ENCODE measurements at places on chromosomes 3 and 15.
A peak's percentile ranks its signal among the peaks of the same experiment; 100 is the strongest.

- no peak for DNase-seq
These were observed 89.0 kb downstream of the IQSEC1 start for GRCh38 chr3:12984023-12984823.

GRCh38 chr15:59399465-59400102 lies 26.9 kb upstream of the MYO1E start:
- DNase-seq: peak; percentile 77

DNA sequence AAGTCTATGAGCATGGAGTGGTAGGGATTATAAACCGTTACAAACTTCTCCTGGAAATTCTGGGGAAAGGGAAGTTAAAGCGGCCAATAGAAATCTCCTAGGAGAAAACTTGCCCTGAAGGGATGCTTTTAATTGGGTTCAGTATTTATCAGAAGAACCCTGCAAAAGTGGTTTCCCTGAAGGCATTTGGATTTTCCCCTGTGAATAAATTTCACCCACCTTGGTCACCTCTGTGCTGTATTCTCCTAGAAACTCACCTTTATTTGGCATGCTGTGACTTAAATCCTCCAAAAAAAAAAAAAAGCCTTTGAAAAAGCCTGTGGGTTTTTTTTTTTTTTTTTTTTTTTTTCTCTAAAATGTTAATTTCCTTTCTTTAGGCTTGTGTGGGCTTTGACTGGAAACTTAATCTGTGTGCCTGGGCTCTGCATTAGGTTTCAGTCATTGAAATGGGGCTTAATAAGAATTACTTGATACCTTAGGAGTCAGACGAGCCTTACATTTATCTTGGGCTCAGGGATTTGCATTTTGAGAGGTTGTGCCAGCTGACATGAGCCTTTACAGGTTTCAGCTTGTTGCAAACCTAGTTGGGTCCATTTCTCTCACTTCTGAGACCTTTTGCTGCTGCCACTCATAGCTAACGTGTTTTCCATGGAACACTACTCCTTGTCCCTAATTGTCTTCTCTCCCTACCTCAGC lies 22.0 kb downstream of the TGFBR2 start:
- DNase-seq: no peak

DNA sequence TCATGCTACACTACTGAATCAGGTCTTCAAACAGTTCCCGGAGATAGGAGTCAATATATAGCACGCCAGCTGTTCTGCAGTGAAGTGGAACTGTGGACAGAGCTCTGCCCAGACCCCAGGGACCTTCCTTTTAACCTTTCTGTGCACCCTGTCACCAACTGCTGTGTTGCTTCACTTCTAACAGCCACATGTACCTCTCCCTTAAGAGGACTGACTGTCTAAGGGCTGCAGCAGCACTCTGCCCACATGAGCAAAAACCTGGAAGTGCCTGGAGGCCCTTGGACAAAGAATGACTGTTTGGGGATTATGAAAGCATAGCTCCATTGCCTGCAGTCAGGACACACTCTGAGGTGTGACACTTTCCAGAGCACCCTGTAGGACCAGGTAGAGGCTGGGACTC lies 88.3 kb upstream of the CTNNB1 start:
- no peak for DNase-seq

DNA sequence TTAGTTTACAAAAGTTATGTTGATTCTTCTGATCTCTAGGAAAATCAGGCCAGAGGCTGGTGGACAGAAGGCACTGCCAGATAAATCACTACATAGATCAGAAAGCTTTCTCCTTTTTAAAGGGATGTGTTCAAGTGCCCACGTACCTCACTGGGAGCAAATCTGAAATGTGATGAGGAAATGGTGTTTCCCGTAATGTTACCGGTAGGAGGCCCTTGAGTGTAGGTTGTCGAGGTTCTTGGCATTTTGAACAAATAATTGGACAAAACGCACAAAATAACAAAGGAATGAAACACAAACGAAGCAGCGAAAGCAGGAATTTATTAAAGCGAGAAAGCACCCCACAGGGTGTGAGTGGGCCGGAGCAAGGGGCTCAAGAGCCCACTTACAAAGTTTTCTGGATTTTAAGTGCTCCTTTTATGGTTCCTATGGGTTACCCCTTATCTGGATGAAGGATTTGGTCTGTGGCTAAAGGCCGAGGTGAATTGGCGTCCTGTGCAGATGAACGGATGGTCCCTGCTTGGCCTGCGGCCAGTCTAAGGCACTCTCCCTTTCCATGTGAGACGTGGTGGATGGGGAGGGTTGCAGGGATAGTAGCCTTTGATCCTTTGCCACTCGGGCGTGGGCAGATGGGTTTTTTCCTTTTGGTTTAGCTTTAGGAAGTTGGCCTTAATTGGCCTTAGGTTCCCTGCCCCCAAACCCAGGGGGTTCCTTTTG lies 1.0 kb downstream of the SNX1 start:
- no peak for DNase-seq

- DNase-seq: no peak
These were observed 488.7 kb downstream of the RSL24D1 start for GRCh38 chr15:54707805-54708752.

GRCh38 chr15:99021694-99022093 lies 14.1 kb upstream of the PGPEP1L start:
- no peak for DNase-seq

DNA sequence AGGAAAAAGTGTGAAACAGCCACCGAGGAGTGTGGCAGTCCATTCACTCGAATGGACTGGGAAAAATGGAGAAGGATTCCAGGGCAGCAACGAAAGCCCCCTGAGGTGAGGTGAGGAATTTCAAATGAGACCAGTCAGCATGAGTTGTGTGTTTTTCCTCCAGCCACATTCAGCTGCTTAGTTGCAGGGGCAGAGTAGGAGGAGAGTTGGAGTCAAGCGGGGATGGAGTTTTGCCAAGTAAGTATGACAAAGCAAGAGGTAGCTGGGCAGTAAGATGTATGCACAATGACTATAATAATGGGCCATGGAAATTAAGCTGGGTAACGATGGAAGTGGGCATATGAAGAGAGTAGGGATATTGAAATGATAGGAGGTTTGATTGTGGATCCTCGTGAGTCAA lies 64.4 kb downstream of the CCDC54 start:
- no peak for DNase-seq

DNA sequence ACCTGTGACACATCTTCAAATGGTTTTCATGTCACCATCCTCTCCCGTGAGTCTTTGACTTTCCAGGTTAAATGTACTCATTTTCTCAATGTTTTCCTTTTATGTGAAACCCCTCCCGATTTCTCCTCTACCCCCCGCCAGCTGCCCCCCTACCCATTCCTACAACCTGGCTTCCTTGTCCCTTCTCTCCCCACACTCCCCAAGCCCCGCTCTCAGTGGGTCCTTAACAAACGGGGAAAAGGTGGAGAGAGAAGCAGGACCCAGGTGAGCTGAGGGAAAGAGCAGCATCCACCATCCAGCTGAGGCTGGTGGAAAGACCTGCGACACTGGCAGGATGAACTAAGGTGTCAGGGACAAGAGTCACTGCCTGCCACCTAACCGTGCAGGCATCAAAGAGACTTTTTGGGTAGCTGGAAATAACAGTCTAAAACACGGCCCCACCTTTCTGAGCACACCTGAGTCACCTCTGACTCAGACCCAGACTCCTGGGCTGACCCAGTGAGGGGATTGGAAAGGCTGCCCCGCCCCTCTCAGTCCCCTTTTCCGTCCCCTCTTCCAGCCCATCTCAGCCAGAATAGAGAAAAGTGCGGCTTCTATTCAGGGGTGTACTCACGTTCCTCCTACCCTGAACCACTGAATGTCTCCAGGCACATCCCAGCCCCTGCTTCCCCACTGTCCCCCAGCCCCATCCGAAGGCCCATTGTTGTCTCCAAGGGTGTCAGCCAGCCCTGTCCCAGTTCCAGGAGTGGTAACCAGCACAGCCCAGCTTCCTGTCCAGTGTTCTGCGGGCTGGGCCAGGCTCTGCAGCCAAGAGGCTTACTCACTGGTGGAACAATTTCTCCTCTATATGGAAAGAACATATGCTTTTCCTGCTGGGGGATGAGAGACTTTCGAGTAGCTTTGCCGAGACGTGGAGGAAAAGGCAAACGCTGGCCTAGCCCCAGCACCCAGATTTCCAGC lies 20.4 kb downstream of the ISG20 start:
- no peak for DNase-seq

GRCh38 chr15:45393851-45394250 lies 15.5 kb upstream of the GATM start:
- DNase-seq: no peak

DNA sequence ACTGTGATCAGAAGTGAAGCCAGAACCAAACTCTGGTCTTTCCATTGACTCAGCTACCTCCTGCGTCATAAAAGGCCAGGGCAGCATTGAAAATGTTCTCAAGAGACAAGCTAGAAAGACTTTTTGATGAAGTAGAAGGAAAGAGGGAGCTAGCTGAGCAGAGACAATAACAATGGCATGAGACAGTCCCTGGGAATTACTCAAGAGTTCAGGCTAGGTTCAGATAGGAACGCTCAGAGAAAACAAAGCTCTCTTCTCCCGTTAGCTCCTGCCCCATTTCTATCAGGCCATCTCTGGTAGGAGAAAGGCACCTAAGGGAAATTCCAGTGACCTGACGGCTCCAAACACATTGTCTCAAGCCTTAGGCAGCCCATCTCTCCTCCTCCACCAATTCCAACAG lies 7.0 kb upstream of the OXTR start:
- DNase-seq: no peak

DNA sequence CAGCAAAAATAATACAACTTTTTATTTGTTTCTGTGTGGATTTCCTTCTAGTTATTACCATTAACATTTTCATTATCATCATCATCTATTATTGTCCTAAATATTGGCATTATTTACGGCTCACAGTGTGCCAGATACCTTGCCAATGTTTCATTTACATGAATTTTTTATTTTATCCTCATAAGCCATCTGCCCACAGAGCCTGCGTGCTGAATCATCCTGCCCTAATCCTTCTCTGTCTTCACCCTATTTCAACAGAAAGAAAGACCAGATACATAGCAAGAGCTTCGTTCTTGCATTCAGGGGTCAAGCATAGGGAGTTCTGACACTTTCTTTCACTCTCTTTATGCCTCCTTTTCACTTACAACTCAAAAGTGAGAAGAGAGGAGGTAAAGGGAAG lies 82.0 kb downstream of the KCNMB2 start:
- no peak for DNase-seq

Data from GM12878 (cell line).